ENCODE measurements at places on chromosomes 4 and X.

- no peak for DNase-seq
Observed at GRCh38 chr4:188680004-188680666, 540.9 kb downstream of the TRIML1 start.

DNA sequence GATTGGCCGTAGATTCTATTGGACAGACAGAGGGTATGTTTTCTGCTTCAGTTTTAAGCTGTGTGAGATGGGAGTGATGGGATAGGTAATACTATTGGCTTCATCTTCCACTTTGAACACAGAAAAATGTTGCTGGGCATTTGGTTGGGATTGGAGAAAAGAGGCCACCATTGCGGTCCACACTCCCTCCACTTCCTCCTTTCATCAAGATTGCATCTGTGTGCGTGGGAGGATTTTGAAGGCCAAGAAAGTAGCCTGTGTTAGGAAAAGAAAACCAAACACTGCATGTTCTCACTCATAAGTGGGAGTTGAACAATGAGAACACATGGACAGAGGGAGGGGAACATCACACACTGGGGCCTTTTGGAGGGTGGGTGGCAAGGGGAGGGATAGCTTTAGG lies 56.4 kb downstream of the EGF start:
- DNase-seq: peak; percentile 9

DNA sequence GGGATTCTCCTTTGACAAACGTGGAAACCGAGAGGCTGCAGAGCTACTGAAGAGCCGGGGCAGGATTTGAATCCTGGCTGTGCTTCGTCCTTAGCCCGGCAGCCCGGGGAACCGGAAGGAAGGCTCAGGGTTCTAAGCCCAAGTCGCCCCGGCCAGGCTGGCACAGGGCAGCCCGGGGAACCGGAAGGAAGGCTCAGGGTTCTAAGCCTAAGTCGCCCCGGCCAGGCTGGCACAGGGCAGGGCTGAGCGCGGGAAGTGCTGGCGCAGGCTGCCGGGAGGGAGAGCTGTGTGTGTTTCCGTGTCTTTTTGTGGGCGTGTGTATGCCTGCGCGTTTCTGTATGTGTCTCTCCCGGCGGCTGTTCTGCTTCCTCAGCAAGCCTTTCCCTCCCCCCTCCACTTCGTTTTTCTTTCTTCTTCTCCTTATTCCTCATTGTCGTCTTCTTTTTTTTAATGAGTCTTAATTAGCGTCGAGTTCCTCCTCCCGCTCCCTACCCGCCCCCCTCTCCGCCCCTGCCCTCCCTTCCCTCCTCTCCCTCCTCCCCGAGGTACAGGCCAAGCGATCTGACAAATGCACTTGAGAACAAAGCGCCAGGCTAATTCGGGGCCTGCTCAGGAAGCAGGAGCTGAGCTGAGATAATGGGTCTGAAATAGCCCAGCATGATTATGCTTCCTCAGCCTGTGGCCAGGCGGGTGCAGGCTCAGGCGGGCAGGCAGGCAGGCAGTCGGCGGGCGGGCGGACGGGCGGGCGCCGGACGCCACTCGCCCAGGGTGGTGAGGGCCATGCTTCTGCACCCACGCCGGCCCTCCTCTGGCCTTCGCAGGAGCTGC lies 65.9 kb downstream of the EFNB1 start:
- peak; percentile 20 for DNase-seq

- no peak for DNase-seq
Observed at GRCh38 chr4:35325908-35326453, 918.3 kb downstream of the ARAP2 start.

DNA sequence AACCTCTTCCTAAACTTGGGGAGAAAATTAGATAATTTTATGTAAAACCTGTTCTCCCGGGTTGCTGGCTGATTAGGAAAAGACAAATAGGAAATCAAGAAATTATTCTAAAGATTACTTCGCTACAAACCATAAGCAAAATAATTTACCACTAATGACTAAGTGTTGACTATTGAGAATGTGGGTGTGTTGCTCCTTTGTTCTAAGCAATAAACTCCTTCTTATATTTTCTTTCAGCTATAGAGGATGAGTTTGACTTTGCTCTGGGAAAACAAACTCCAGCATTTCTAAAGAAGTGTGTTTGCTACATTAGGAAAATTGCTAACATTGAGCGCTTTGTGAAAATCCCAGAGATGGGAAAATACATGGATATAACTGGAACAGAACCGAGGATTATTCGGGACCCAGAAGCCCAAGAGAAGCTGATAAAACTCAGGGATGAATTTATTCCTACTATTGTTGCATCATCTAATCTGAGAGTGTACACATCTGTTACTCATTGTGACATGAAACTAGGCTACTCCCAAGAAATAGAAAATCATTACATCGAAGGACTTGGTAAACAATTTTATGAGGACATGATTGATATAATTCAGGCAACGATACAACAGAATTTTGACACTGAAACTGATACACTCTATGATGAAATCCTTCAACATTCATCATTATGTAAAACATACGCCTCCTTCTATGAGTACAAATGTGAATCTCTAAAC lies 194.2 kb downstream of the NWD2 start:
- DNase-seq: peak; percentile 7

DNA sequence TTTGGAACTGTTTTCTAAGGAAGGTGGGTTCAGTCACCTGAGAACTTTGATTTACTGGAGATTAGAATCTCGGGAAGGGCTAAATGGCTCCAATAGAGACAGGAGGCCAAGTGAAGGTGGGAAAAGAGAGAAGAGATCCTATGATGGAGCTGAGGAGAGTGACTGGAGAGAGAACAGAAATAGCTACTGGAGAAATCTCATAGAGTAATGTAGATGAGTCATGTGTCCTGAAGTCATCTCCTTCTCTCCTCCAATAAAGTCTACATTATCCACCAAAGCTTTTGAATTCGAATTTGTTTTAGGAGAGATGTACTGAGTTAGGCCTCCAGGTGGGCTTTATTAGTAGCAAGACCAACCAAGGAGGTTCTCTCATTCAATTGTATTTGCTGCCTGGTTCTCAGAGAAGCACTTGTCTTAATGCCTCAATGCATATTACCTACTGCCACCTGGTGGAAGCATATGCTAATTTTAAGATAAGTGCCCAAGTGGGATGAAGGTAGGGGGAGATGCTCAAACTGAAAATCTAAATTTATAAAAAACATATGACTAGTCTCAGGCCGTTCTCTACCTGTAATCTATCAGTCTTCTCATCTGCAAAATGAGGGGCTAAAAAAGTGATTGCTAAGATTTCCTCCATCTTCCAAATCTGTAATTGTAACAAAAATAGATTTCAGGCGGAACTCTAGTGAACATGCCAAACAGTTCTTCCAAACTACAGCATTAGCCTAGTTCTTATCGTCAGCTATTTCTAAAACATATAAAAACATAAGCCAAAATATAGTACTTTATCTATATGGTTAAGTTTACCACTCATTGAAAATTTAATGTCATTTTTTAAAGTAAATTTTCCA lies 24.4 kb downstream of the TXK start:
- peak; percentile 49 for DNase-seq

DNA sequence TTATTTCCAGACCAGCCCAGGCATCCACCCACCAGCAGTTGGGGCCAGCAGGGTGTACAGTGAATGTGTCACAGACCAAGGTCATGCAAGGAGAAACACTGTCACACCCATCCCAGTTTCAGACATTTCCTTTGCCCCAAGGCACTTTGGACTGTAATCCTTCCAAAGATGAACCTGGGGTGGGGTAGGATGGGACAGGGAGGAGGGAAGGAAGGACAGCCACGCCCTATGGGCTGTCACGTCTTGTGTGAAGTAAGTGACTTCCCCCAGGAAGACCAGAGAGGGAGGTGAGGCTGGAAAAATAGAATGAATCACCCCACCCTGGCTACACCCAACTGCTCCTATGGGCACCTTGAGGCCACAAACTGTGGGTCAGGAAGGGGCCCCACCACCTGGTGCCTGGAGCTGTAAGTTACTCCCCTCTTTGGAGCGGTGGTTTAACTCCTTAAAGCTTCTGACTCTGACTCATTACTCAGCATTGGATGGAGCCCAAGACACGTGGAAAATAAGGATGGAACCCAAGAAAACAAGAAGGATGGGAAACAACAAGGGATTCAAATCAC lies 349.9 kb upstream of the KLF3 start:
- peak; percentile 87 for DNase-seq

DNA sequence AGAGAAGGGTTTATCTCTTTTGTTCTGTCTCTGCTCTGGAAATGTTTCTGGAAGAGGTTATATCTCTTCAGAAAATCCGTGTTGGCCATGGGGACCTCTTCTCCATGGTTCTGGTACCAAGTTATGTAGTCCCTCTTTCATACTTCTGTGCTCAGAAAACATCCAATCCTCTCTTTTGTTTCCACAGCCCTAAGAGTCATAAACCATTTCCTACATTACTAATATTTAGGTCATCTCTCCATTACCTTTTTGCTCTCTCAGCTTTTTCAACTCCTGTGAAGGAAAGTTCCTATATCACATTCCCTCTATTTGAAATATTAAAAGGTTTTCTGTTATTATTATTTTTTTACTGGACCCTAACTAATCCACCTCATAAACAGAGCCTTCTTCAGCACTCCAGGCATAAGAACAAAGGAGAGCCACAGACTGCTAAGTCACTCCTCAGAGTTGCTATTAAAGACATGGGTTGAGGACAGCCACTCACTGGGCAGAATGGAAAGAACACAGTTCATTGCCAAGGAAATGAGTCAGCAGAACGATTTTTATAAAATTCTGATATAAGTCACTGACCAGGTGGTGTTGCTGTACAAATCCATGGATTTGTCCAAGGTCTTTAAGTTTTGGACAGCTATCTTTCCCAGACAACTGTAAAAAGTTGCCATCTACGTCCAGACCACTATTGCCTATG lies 122.4 kb upstream of the NPY2R start:
- peak; percentile 77 for DNase-seq

- no peak for DNase-seq
Observed at GRCh38 chr4:159237975-159238374, 135.1 kb downstream of the RAPGEF2 start.

- DNase-seq: no peak
Observed at GRCh38 chr4:136400829-136401228, 1131.5 kb downstream of the PCDH18 start.

- no peak for DNase-seq
Observed at GRCh38 chr4:177957596-177958360, 515.5 kb upstream of the AGA start.

- peak; percentile 49 for DNase-seq
Observed at GRCh38 chr4:42339935-42340406, 57.3 kb upstream of the SHISA3 start.

- DNase-seq: no peak
Observed at GRCh38 chr4:80073473-80074008, 512 bp upstream of the ANTXR2 start.
